ENCODE measurements at places on chromosomes 7 and 10. TPM values are rescaled to one million over a fixed set of nuclear protein-coding genes. Genes with fewer than 3 reads are reported as not detected.

The CDC14C gene
- total RNA-seq: not detected

The FRMD4A gene
- total RNA-seq: 2.6 TPM

The ITIH2 gene
- 0.38 TPM for total RNA-seq

The CLDN12 gene
- 24.9 TPM for total RNA-seq

The CAV1 gene
- 671 TPM for total RNA-seq

The ICA1 gene
- 1.5 TPM for total RNA-seq

The DIP2C gene
- 14.7 TPM for total RNA-seq

The RNF148 gene
- total RNA-seq: not detected

The SEMA3E gene
- total RNA-seq: 1.7 TPM

The OLAH gene
- total RNA-seq: 0.77 TPM

The LRIT1 gene
- total RNA-seq: not detected

The CCDC172 gene
- not detected for total RNA-seq

The ANKRD30A gene
- total RNA-seq: 0.86 TPM

The LIPJ gene
- total RNA-seq: not detected

The INSIG1 gene
- total RNA-seq: 14.8 TPM
